A172 (cell line): ENCODE measurements at places on chromosomes 7 and 10.

GRCh38 chr10:22659866-22660265, 54.5 kb downstream of the PIP4K2A start:
- no peak for DNase-seq

DNA sequence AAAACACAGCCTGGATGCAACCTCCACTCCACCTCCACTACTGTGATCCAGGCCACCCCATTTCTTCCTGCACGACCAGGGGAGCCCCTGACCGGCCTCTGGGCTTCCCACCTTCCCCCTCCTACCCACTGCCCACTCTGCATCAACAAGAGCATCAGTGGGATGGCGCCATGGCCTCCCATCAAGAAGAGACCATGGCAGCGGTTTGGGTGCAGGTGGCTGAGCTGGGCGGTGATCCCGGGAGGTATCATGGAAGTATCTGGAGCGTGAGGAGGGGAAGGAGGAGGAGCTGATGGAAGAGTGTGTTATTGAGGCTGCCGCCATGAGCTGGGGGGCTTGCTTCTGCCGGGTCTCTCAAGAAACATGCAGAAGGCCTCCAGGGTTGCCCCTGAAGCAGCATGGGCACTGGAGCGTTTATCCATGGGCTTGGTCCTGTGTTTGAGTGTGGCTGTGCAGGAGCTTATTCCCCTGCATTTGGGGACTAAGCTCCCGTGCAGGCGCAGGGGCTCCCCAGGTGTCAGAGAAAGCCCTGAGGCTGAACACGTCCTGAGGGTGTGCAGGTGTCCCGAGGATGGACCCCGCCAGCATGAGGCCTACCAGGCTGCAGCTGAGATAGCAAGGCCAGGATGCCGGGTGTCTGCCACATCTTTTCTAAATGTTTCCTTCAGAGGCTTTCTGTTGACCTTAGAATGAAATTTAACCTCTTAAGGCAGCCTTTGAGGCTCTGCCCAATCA, 99.2 kb upstream of the PCBD1 start:
- DNase-seq, result no peak

DNA sequence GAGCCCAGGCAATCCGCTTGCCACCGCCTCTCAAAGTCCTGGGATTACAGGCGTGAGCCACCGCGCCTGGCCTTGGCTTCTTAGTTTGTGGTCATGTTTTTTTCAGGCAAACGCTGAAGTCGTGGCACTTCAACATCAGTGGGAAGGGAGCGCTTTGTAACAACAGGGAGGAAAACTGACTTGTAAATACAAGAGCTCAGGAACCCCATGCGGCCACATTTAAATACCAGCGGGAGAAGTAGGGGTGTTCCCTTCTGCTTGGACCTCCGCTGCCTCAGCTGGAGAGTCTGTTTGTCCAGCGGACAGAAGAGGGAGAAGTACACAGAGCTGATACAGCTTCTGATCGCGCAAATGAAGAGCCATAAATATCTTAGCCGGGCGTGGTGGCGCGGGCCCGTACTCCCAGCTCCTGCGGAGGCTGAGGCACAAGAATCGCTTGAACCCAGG, 108.7 kb upstream of the KMT2C start:
- no peak for DNase-seq

DNA sequence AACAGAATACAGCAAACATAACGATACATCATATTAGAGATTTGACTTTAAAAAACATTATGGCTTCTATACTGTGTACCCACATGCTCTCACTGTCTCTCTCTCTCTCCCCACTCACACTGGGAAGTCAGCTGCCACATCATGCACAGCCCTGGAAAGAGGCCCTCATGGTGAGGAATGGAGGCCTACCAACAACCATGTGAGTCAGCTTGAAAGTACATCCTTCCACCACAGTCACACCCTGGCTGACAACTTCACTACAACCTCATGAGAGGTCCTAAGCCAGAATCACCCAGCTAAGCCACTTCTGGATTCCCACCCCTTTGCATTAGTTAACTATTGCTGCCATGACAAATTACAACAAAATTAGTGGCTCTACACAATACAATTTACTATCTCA, 23.3 kb upstream of the GPR22 start:
- DNase-seq, result peak; percentile 4

DNA sequence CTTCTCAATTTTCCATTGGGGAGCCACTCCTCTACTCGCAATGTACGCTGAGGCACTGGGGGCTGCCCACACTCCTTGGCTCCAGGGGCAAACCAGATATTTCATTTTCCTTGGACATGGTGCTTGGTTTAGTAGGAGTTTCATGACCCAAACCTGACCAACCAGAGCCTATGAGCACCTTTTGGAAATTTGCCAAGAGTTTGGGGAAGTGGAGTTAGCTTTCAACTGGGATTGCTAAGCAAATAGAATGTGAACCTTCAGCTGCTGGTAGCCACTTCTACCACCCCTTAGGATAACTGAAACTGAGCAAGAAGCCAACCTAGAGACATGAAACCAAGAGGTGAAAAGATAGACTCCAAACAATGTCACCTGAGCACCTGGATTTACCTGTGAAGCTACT, 74.9 kb upstream of the COL13A1 start:
- no peak for DNase-seq

DNA sequence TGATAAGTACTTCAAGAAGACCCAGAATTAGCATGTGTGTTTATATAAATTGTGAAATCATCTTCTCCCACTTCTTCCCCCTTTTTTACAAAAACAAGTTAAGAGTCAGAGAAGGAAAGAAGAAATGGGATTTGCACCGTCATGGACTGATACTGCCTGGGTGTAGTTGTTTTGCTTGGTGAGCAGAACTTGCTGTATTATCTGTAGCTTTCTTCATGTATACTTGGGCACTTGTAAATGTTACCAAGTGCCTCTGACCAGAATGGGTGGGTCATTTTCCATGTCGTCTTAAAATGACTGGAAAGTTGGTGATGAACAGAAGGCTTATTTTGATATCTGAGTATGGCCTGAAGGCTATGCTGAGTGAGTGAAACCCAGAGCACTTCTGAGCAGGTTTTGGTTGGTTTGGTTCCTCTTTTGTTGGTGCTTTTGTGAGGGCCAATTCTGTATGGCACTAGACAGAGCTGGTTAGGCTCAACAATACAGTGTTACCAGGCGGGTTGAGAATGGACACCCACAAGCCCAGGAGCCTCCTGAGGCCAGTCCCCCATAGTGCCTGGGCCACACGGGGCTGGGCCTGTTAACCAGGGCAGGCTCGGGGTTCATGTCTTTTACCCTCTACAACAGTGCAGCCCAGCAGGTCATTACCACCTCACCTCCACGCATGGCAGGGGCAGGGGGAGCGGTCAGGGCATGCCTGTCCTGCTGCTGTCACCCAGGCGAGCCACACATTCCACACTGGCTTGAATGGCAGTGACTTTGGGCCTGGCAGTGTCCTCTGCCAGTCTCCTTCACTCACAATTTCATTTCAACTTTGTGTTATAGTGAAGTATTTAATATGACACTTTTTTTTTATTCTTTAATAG, 115.1 kb downstream of the CCNY start:
- DNase-seq, result no peak

- peak; percentile 76 for DNase-seq
These were observed 9.3 kb upstream of the TSPAN14 start for GRCh38 chr10:80444646-80445319.

- DNase-seq, result no peak
These were observed 113.2 kb downstream of the NRBF2 start for GRCh38 chr10:63246356-63246755.

- DNase-seq, result no peak
These were observed 101.9 kb downstream of the GRID1 start for GRCh38 chr10:86264481-86265231.

- DNase-seq, result peak; percentile 11
These were observed 717 bp downstream of the ADCY1 start for GRCh38 chr7:45574669-45575500.

DNA sequence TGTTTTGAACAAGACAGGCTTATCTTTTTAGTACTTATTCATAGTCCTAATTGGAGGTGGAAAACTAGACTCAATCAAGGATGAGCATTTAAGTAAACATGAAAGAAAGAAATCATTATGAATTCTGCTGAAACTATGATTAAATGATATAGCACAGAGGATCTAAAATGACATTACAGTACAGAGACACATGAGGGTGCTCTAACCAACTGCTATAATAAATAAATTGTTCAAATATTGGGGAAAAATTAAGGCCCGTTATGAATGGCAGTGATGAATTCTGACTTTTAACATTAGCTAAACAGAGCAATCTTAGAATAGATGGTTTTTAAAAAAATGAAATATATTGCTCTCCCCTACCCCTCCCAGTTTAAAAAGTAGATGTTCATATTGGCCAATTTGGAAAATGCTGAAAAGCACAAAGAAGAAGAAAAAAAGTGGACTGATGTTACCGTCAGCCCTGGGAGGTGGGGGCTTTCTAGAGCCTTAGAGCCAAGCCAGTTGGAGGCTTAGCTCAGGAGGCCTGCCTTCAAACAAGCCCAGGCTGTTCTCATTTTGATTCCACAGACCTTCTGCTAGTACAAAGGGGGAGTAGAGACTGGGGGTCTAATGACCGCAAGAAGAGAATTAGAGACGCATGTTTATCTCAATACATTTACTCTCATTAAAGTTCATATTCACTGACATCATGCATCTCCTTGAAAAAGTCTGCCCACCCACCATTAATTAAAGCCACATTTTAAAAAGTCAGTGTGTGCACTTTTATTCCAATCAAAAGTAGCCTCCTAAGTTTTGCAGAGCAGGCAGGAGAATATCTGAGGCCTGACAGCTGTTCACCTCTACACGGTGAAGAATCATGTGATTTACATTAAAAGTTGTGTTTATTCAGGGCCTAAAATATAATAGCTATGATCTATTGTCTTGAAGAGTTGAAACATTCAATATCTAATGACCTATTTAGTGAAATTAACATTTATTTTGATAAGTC, 10.0 kb downstream of the WNT2 start:
- DNase-seq, result no peak

DNA sequence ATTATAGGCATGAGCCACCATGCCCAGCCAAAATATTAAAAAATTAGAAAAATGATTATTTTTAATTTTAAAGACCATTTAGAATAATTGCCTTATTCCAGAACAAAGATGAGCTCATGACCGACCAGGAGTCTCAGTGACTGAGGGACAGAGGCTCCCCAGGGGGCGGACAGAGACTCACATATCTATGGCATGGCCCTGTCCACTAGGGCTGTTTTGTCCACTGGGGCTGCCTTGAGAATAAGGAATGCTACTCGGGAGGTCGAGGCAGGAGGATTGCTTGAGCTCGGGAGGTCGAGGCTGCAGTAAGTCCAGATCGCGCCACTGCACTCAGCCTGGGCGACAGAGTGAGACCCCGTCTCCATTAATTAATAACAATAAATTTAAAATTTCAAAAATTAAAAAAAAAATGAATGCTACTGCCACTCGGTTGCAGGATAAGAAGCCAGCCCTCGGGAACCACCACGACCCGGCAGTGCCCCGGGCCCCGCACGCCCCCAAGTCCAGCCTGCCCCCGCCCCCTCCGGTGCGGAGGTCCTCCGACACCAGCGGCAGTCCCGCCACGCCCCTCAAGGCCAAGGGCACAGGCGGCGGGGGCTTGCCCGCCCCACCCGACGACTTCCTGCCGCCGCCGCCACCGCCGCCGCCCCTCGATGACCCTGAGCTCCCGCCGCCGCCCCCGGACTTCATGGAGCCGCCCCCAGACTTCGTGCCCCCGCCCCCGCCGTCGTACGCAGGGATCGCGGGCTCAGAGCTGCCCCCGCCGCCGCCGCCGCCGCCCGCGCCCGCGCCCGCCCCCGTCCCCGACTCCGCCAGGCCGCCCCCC, 128.6 kb downstream of the APBB1IP start:
- DNase-seq, result no peak

GRCh38 chr7:38844952-38845563, 63.9 kb downstream of the VPS41 start:
- no peak for DNase-seq

DNA sequence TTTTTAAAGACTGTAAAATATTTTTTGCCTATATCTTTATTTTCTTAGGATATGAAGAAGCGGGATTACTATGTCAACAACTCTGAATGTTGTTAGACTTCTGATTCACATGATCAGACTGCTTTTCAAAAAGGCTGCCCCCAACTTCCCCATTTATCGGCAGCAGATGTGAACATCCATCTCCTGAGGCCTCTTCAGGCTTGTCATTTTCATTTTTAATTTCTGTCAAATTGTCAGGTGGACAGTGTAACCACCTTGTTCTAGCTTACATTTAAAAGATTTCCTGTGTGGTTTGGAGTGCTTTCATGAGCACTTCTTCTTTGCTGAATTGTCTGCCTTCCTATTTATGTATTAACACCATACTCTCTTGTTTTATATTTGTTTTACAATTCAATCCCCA, 78.8 kb upstream of the GSDME start:
- no peak for DNase-seq

- no peak for DNase-seq
These were observed 5.3 kb upstream of the MAGI2 start for GRCh38 chr7:79458796-79459195.

DNA sequence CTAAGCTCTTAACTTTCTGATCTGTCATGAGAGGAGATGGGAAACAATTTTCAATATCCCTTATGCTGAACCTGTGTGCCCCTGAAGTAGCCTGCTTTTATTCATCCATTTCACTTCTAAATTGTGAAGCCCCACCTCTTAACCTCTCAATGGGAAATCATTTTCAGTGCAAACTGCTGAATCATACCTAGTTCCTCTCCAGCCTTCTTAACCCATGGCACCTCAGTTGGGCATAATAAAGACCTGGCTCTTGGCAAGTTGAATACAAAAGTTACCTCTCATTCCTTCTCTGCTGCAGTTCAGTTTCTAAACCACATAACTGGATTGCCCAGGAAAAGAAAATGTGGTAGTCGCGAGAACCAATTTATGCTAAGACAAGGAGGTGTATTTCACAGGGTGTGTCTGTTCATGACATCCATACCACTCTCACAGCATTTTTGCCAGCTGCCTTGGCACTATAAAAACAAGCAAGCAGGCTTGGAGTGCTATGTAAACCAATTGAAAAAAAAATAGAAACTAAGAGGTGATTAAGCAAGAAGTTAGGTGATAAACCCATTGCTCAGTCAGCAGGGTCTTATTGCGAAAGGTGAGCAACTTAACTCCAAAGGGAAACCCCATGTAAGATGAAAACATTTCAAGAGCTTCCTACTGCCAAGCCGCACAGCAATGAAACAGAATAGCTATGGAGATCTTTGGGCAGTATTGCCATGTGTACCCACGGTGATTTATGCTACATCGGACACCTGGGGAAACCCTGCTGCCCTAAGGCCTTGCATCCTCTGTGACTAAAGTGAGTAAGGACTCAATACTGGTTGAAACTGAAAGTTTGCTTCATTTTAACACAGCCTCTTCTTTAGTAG, 57.0 kb upstream of the DKK1 start:
- DNase-seq, result peak; percentile 12
